ENCODE measurements at places on chromosomes 11 and 22.

GRCh38 chr11:113075586-113076095 is 114.4 kb downstream of the NCAM1 start:
- H3K4me1 ChIP-seq, result peaks cover 8% of the 10 kb centered on the region
- H3K4me3 ChIP-seq, result no peak overlapping the region
- no peaks in the 10 kb centered on the region for H3K27me3 ChIP-seq

GRCh38 chr11:1567052-1567720 is 4.9 kb downstream of the DUSP8 start:
- H3K27ac ChIP-seq, result no peak overlapping the region
- no peak for DNase-seq
- peaks cover 32% of the 10 kb centered on the region for H3K27me3 ChIP-seq
- peaks cover 13% of the 10 kb centered on the region for H3K4me1 ChIP-seq
- no peaks in the 10 kb centered on the region for H3K36me3 ChIP-seq

DNA sequence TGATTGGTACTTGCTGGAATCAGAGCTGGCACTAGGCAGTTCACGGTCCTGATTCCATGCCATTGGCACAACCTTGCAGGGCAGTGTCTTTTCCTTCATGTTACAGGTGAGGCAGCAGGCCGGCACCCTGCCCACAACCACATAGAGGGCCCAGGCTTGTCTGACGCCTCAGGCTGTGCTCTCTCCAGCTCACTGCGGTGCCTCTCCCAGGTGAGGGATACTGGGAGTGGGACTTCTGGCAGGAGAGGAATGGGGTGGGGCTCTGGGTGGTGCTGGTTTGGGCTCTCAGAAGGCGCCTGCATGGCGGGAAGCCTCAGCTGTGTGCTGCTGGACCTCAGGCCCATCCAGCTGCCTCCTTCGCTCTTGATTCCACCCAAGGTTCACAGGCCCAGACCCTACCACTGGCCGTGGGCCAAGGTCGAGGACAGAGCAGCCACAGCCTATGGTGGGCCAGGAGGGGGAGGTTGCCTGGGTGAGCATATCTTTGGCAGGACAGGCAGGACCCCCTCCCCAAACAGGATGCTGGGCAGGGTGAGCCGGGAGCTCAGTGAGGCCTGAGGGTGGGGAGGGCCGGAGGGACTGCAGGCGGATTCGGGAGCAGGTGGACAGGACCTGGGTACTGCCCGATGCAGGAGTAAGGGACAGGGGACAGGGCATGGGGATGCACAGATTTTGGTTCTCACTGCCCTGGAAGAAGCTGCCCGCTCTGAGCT is 7.0 kb upstream of the MPPED1 start:
- no peak overlapping the region for H3K27ac ChIP-seq
- DNase-seq, result no peak
- no peak overlapping the region for H3K4me3 ChIP-seq
- peaks cover 5% of the 10 kb centered on the region for H3K27me3 ChIP-seq

DNA sequence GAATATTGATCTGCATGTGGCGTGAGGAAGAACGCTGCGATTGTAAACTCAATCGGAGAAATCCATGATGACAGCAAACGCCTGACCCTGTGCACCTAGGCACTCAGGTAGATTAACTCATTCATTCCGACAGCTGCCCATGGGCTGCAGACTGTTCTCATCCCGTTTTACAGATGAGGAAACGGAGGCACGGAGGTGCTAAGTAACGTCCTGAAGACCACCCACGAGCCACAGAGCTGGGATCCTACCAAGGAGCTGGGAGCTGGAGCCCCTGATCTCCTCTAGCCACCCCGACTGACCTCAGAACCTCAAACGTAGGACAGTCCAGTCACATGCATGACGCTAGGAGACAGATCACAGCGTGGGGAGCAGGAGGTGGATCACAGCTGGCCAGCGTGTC is 1092.7 kb downstream of the BRD1 start:
- no peak overlapping the region for H3K27ac ChIP-seq
- H3K27me3 ChIP-seq, result no peaks in the 10 kb centered on the region
- DNase-seq, result no peak
- no peak overlapping the region for H3K4me3 ChIP-seq

GRCh38 chr11:43976863-43977262 is 34.4 kb downstream of the C11orf96 start:
- H3K36me3 ChIP-seq, result peaks cover 12% of the 10 kb centered on the region
- H3K4me3 ChIP-seq, result no peak overlapping the region
- H3K27me3 ChIP-seq, result no peaks in the 10 kb centered on the region
- no peak overlapping the region for H3K27ac ChIP-seq

DNA sequence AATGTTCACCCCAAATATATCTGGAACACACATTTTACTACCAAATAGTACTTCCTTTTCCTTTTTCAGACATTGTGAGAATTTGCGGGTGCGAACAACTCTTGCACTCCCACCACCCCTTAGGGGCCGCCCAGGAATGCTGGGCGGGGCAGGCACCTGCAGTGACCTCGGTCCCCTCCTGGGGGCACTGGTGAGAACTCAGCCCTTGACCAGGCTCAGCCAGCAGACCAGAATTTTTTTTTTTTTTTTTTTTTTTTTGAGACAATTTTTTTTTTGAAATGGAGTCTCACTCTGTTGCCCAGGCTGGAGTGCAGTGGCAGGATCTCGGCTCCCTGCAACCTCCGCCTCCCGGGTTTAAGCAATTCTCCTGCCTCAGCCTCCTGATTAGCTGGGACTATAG is 75.8 kb downstream of the ARHGAP8 start:
- no peak overlapping the region for H3K4me3 ChIP-seq
- H3K27me3 ChIP-seq, result no peaks in the 10 kb centered on the region
- DNase-seq, result peak; percentile 80
- H3K36me3 ChIP-seq, result peaks cover 28% of the 10 kb centered on the region

GRCh38 chr22:38834991-38835390 is 8.8 kb downstream of the NPTXR start:
- DNase-seq, result no peak
- H3K27ac ChIP-seq, result no peak overlapping the region
- H3K4me3 ChIP-seq, result no peak overlapping the region

DNA sequence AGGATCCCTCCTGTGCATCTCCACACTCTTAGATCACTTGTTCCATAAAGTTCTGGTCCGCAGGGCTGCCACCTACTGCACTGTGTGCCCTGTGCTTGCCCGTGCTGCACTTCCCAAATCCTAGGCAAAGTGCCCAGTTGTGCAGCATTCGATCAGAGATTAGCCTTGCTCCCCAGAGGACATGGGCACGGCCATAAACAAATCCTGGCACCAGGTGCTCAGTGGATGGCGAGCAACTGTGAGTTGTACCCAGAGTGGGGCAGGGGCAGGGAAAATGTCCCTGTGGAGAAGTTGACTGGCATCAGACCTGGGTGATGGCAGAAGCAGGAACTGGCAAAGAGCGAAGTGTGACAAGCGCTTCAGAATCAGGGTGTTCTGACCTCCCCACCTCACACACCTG is 4.7 kb downstream of the FADS2 start:
- DNase-seq, result no peak
- H3K36me3 ChIP-seq, result peaks cover 12% of the 10 kb centered on the region
- no peaks in the 10 kb centered on the region for H3K27me3 ChIP-seq

- DNase-seq, result peak; percentile 63
- peaks cover 73% of the 10 kb centered on the region for H3K36me3 ChIP-seq
- H3K4me1 ChIP-seq, result no peaks in the 10 kb centered on the region
- no peak overlapping the region for H3K27ac ChIP-seq
Observed at GRCh38 chr11:72015511-72016061, 16.9 kb downstream of the IL18BP start.

- H3K4me3 ChIP-seq, result no peak overlapping the region
- H3K4me1 ChIP-seq, result no peaks in the 10 kb centered on the region
- no peaks in the 10 kb centered on the region for H3K27me3 ChIP-seq
- H3K36me3 ChIP-seq, result no peaks in the 10 kb centered on the region
- DNase-seq, result no peak
Observed at GRCh38 chr22:44311855-44312170, 938 bp downstream of the SHISAL1 start.

- no peak overlapping the region for H3K27ac ChIP-seq
- H3K27me3 ChIP-seq, result no peaks in the 10 kb centered on the region
- no peaks in the 10 kb centered on the region for H3K4me1 ChIP-seq
- DNase-seq, result no peak
- no peak overlapping the region for H3K4me3 ChIP-seq
Observed at GRCh38 chr11:15884141-15884540, 472.2 kb downstream of the SOX6 start.

- H3K4me3 ChIP-seq, result no peak overlapping the region
- no peaks in the 10 kb centered on the region for H3K27me3 ChIP-seq
- DNase-seq, result no peak
- no peaks in the 10 kb centered on the region for H3K4me1 ChIP-seq
Observed at GRCh38 chr11:128018692-128019091, 568.7 kb downstream of the ETS1 start.

GRCh38 chr11:60085909-60086308 is 2.6 kb upstream of the MS4A2 start:
- H3K4me1 ChIP-seq, result no peaks in the 10 kb centered on the region
- no peaks in the 10 kb centered on the region for H3K36me3 ChIP-seq
- H3K27me3 ChIP-seq, result no peaks in the 10 kb centered on the region
- no peak overlapping the region for H3K4me3 ChIP-seq

- H3K4me3 ChIP-seq, result no peak overlapping the region
- no peaks in the 10 kb centered on the region for H3K36me3 ChIP-seq
- no peaks in the 10 kb centered on the region for H3K27me3 ChIP-seq
- 0 out of 2 replicates have a peak, but pooled peaks cover 4% of the 10 kb centered on the region for H3K4me1 ChIP-seq
- no peak overlapping the region for H3K27ac ChIP-seq
- DNase-seq, result no peak
Observed at GRCh38 chr11:104524254-104524653, 360.3 kb upstream of the PDGFD start.

- H3K27me3 ChIP-seq, result no peaks in the 10 kb centered on the region
- peak; percentile 54 for DNase-seq
- H3K36me3 ChIP-seq, result peaks cover 16% of the 10 kb centered on the region
- peak overlapping the region; percentile 99 for H3K4me3 ChIP-seq
- peaks cover 34% of the 10 kb centered on the region for H3K4me1 ChIP-seq
- H3K27ac ChIP-seq, result peak overlapping the region; percentile 100
Observed at GRCh38 chr11:95790933-95791708, 823 bp downstream of the CEP57 start.

DNA sequence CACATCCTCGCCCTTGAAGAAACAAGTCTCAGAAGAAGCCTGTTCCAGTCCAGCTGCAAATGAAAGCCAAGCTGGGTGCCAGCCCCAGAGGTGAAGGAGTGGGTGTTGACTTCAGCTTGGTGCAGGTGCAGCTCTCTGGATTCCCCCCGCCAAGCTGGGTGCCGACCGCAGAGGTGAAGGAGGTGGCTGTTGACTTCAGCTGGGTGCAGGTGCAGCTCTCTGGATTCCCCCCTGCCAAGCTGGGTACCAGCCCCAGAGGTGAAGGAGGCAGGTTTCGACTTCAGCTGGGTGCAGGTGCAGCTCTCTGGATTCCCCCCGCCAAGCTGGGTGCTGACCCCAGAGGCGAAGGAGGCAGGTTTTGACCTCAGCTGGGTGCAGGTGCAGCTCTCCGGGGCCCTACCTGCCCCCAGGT is 1234.0 kb downstream of the TBC1D22A start:
- H3K36me3 ChIP-seq, result no peaks in the 10 kb centered on the region
- H3K27me3 ChIP-seq, result 0 out of 2 replicates have a peak, but pooled peaks cover 2% of the 10 kb centered on the region
- DNase-seq, result no peak
- no peak overlapping the region for H3K27ac ChIP-seq
- peaks cover 8% of the 10 kb centered on the region for H3K4me1 ChIP-seq

- peak; percentile 56 for DNase-seq
- peaks cover 2% of the 10 kb centered on the region for H3K36me3 ChIP-seq
- no peaks in the 10 kb centered on the region for H3K27me3 ChIP-seq
- H3K4me3 ChIP-seq, result peak overlapping the region; percentile 76
- H3K27ac ChIP-seq, result 0 out of 2 replicates have a peak overlapping the region, but pooled peaks have one; percentile 49
- peaks cover 22% of the 10 kb centered on the region for H3K4me1 ChIP-seq
Observed at GRCh38 chr11:68002938-68003845, 705 bp downstream of the UNC93B1 start.

DNA sequence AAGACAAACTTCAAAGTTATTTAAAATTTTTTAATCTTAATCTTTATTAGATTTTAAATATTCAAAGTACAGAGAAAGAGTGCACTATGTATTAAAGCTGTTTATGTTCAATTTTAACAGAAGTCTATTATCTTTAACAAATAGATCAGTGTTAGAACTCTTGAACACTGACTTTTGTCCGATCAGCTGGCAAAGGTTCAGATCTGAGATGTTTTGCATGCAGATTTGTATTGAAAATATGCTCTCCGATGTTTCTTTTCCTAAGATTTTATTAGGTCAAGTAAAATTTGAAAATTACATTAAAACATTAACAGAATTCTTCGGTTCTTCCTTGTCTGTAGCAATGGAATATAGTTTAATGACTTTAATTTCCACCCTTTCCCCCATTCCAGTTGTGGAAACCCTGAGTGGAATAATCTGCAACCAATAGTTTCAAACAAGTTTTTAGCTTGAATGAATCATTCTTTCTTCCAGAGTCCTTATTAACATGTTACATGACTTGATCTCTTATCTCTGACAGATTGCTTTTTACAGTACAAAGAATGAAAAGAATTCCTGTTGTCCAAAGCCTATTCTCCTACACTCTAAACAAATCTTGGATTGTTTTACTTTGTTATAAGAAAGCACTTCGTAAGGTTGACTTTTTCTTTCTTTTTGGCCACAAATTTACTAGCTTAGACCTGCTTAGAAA is 11.4 kb upstream of the TCP11L1 start:
- H3K4me3 ChIP-seq, result no peak overlapping the region
- DNase-seq, result no peak
- H3K27ac ChIP-seq, result no peak overlapping the region
- no peaks in the 10 kb centered on the region for H3K27me3 ChIP-seq
- no peaks in the 10 kb centered on the region for H3K36me3 ChIP-seq
- peaks cover 18% of the 10 kb centered on the region for H3K4me1 ChIP-seq

DNA sequence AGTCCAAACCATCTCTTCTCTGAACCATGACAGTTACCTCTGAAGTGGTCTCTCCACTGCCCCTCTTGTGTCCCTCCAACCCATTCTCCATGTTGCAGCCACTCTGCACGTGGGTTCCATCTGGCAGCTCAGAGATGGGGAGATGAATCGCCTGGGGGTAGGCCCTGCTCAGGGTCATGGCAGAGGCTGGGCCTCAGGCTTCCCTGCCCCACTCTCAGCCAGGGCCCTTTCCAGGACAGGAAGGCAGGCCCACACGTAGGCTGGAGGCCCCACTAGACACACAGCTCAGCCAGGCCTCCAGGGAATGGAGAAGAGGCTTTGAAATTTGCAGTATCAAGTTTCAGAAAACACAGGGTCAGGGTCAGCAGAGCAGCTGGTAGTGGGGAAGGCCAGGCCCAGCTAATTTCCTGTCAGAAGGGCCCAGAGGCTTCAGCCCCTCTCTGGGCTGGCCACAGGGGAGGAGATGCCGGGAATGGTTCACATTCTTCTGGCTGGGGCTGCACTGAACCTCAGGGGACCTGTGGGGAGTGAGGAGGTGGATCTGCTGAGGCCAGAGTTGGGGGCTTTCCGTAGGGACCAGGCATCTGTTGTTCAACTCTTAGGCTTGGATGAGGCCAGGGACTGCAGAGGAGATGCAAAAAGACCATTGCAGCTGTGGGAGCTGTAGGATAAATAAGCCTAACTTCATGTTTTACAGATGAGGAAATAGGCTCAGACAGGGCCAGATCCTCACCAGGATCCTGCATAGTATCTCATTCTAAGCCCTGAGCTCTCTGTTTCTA is 101.6 kb downstream of the SWAP70 start:
- no peaks in the 10 kb centered on the region for H3K27me3 ChIP-seq
- no peak overlapping the region for H3K4me3 ChIP-seq
- DNase-seq, result peak; percentile 61
- no peaks in the 10 kb centered on the region for H3K36me3 ChIP-seq

- no peak overlapping the region for H3K27ac ChIP-seq
- H3K4me1 ChIP-seq, result no peaks in the 10 kb centered on the region
- H3K4me3 ChIP-seq, result no peak overlapping the region
- DNase-seq, result no peak
Observed at GRCh38 chr11:103550811-103551210, 441.6 kb downstream of the DYNC2H1 start.

GRCh38 chr22:26389125-26389524 is 39.9 kb upstream of the ASPHD2 start:
- peaks cover 4% of the 10 kb centered on the region for H3K4me1 ChIP-seq
- no peaks in the 10 kb centered on the region for H3K36me3 ChIP-seq
- no peak overlapping the region for H3K27ac ChIP-seq
- H3K4me3 ChIP-seq, result no peak overlapping the region

Measured in WTC11 (cell line).